ENCODE measurements at places on chromosomes 7 and 10.

GRCh38 chr7:44486693-44487092 lies 3.8 kb downstream of the NUDCD3 start:
- DNase-seq = no peak

GRCh38 chr7:31647511-31647910 lies 39.5 kb upstream of the PPP1R17 start:
- DNase-seq = no peak

DNA sequence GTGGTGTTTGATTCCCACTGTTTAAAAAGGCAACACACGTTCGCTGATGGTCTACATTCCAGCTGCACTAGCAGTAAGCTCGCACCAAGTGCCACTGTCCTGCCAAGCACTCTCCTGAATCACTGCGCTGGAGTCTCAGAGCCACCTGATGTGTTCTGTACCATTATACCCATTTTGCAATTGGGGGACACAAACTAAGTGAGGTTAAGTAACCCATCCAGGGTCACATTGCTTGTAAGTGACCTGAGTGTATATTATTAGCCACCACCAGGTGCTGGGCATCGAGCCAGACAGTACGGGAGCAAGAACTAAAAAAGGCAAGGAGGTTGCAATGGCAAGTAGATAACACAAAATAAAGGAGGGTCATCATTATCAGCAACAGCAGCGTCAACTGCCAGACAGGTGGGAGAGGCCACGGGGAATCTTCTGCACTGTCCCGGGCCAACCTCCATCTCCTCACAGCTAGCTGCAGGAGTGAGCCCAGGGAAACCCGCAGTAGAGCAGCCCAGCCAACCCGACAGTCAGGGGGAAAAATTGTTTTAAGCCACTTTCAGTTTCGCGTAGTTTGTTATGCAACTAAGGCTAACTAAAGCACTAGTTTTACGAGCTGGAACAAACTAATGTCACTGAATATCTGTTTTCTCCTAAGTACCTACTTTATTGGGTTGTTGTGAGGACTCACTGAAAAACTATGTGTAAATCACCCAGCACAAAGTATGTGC lies 712 bp upstream of the CPVL start:
- DNase-seq = no peak

GRCh38 chr7:101875283-101875846 lies 57.9 kb downstream of the CUX1 start:
- DNase-seq = no peak

GRCh38 chr7:11294965-11295364 lies 321.3 kb downstream of the PHF14 start:
- DNase-seq = no peak
